Fibroblast of lung (primary cell): ENCODE measurements at places on chromosomes 12 and 14. TPM values are rescaled to one million over a fixed set of nuclear protein-coding genes. Genes with fewer than 3 reads are reported as not detected.
A peak's percentile ranks its signal among the peaks of the same experiment; 100 is the strongest.

DNA sequence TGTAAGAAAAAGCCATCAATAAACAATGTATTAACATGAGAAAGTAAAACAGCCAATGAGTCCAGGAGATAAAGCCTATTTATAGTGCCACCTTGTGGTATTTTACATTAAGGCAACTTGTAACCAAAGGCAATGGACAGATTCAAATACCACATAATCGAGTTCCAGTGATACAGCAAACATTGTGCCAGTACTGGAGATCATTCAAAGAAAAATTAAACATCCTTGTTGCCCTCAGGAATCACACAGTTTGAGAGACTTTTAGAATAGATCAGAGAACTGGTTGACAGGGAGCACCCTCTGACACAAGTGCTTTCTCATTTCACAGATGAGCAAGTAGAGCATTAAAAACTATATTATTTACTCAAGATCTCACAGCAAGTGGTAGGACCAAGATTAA is 98.1 kb downstream of the DDHD1 start:
- H3K4me1 ChIP-seq, result peaks cover 4% of the 10 kb centered on the region
- no peaks in the 10 kb centered on the region for H3K36me3 ChIP-seq
- no peak overlapping the region for H3K4me3 ChIP-seq
- H3K27ac ChIP-seq, result no peak overlapping the region

- no peaks in the 10 kb centered on the region for H3K4me1 ChIP-seq
- H3K27me3 ChIP-seq, result no peaks in the 10 kb centered on the region
These were observed 19.6 kb upstream of the MMP19 start for GRCh38 chr12:55862286-55862685.

- no peaks in the 10 kb centered on the region for H3K36me3 ChIP-seq
- DNase-seq, result no peak
- no peak overlapping the region for H3K27ac ChIP-seq
- no peaks in the 10 kb centered on the region for H3K27me3 ChIP-seq
These were observed 64.2 kb downstream of the DRAM1 start for GRCh38 chr12:101941306-101942249.

- no peaks in the 10 kb centered on the region for H3K27me3 ChIP-seq
- DNase-seq, result no peak
- H3K4me3 ChIP-seq, result no peak overlapping the region
- H3K4me1 ChIP-seq, result peaks cover 12% of the 10 kb centered on the region
- H3K27ac ChIP-seq, result peak overlapping the region; percentile 48
These were observed 49.7 kb downstream of the KICS2 start for GRCh38 chr12:64172143-64172970.

GRCh38 chr12:120639771-120640721 is at the start of gene CABP1:
CABP1 (plus strand) TSS chr12:120640626; CDS start chr12:120640686, 60 bp downstream.
- peaks cover 42% of the 10 kb centered on the region for H3K27me3 ChIP-seq
- no peak within 1 kb of the TSS for H3K27ac ChIP-seq
- H3K4me1 ChIP-seq, result no peaks in the 10 kb centered on the region
- H3K36me3 ChIP-seq, result no peaks in the 10 kb centered on the region
- peak within 1 kb of the TSS; percentile 20 for H3K4me3 ChIP-seq
- no peak for DNase-seq

DNA sequence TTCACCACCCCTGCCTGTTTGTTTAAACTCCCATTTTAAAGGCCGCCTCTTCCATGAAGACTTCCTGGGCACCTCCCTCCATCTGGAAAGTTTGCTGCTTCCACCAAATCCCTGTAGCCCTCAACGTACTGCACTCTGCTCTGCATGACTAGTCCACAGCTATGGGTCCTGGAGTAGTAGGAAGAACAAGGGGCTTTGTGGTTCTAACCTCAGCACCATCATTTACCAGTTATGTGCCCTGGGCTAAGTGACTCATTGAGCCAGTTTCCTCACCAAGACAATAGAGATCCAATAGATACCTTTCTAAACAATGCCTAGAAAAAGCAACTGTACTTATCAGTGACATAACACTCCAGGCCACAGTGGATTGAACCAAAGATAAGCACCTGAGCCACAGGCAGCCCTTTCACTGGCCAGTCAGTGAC is 8.5 kb upstream of the LTBP2 start:
- H3K36me3 ChIP-seq, result no peaks in the 10 kb centered on the region
- DNase-seq, result peak; percentile 100
- H3K27ac ChIP-seq, result peak overlapping the region; percentile 81
- H3K27me3 ChIP-seq, result no peaks in the 10 kb centered on the region
- no peak overlapping the region for H3K4me3 ChIP-seq

DNA sequence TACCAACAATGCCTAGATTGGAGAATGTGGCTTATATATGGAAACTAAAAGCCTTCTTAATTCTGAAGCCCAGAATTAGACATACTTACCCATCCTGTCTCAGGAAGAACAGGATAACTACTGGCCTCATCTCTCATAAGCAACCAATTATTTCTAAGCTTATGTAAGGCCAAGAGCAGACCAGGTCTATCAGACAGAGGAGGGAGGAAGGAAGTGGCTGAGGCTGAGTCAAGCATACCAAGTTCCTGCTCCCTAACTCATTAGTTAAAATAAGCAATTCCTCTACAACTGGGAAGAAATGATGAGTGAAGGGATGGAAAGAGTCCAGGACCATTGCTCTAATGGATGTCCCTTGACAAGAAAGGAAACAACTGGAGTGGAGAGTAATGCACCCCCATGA is 27.0 kb upstream of the INSM2 start:
- H3K27me3 ChIP-seq, result no peaks in the 10 kb centered on the region
- no peak overlapping the region for H3K27ac ChIP-seq
- no peaks in the 10 kb centered on the region for H3K4me1 ChIP-seq
- no peak for DNase-seq
- H3K4me3 ChIP-seq, result no peak overlapping the region

- no peak overlapping the region for H3K27ac ChIP-seq
- H3K4me3 ChIP-seq, result no peak overlapping the region
- H3K27me3 ChIP-seq, result no peaks in the 10 kb centered on the region
- DNase-seq, result no peak
- H3K36me3 ChIP-seq, result no peaks in the 10 kb centered on the region
These were observed 20.4 kb downstream of the VASH1 start for GRCh38 chr14:76781648-76782051.

DNA sequence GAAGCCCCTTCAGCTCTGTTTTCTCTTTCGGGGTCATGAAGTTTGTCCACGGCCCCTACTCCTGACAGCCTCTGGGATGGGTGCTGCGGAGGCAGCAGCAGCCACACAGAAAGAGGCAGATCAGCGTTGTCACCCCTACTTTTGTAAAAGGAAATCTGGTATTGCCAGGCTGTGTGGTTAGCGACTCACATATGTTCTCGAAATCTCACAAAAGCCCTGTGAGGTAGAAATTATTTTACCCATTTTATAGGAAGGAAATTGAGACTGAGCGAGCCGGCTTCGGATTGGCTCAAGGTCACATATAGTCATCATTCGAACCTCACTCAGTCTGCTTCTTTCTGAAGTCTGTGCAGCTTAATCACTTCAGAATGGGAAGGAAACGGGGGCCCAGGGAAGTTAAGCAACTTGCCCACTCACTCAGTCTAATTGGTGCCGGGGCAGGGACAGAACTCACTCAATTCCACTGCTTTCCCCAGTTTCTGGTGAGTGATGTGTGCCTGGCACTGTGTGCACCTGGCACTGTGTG is 1.1 kb upstream of the CKAP4 start:
- peak; percentile 65 for DNase-seq
- H3K27me3 ChIP-seq, result no peaks in the 10 kb centered on the region
- H3K4me3 ChIP-seq, result peak overlapping the region; percentile 80
- peak overlapping the region; percentile 87 for H3K27ac ChIP-seq
- H3K36me3 ChIP-seq, result peaks cover 3% of the 10 kb centered on the region

DNA sequence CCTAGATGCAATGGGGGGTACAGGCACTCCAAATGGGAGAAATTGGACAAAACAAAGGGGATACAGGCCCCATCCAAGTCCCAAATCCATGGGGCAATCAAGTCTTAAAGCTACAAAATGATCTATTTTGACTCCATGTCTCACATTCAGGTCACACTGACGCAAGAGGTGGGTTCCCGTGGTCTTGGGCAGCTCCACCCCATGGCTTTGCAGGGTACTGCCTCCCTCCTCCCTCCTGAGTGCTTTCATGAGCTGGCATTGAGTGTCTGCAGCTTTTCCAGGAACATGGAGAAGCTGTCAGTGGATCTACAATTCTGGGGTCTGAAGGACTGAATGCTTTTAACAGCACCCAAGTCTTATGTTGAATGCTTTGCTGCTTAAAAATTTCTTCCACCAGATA is 274.5 kb upstream of the LRIG3 start:
- no peak overlapping the region for H3K4me3 ChIP-seq
- H3K4me1 ChIP-seq, result no peaks in the 10 kb centered on the region
- no peak overlapping the region for H3K27ac ChIP-seq
- DNase-seq, result no peak
- no peaks in the 10 kb centered on the region for H3K36me3 ChIP-seq

GRCh38 chr12:115511986-115512711 is 765.3 kb downstream of the MED13L start:
- no peaks in the 10 kb centered on the region for H3K36me3 ChIP-seq
- no peaks in the 10 kb centered on the region for H3K27me3 ChIP-seq
- DNase-seq, result no peak
- H3K4me3 ChIP-seq, result no peak overlapping the region
- no peaks in the 10 kb centered on the region for H3K4me1 ChIP-seq

DNA sequence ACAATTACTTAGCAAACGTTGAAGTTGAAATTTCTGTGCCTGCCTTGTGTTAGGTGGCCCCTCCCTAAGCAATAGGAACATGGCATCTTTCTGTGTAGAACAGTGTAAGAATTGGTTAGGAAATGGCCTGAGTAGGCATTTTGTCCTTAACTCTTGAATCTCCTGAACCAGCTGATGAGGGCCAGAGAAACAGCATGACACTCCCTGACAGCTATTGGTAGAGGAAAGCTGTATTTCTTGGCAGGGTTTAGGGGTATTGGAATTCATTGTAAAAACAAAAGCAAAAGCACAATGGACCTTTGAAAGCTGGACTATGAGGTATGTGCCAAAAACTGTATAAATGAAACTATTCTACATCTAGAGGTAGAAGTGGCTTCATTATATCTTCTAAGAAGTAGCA is 40.6 kb upstream of the LRTM2 start:
- H3K27ac ChIP-seq, result no peak overlapping the region
- peaks cover 23% of the 10 kb centered on the region for H3K4me1 ChIP-seq
- H3K27me3 ChIP-seq, result no peaks in the 10 kb centered on the region
- no peaks in the 10 kb centered on the region for H3K36me3 ChIP-seq
- H3K4me3 ChIP-seq, result no peak overlapping the region

The ATP6V1D gene
- polyA plus RNA-seq, result 90.0 and 91.5 TPM in 2 replicates

The NTF3 gene
- 11.2 and 12.5 TPM in 2 replicates for polyA plus RNA-seq

The NELL2 gene
- polyA plus RNA-seq, result 0.14 TPM in 1 of 2 replicates, not detected in the other

The SYNDIG1L gene
- not detected in 2 replicates for polyA plus RNA-seq

The B4GALNT3 gene
- polyA plus RNA-seq, result 0.05 TPM in 1 of 2 replicates, not detected in the other

The CLMN gene
- 0.26 and 2.7 TPM in 2 replicates for polyA plus RNA-seq
